ENCODE measurements at places on chromosomes 7 and 10.

DNA sequence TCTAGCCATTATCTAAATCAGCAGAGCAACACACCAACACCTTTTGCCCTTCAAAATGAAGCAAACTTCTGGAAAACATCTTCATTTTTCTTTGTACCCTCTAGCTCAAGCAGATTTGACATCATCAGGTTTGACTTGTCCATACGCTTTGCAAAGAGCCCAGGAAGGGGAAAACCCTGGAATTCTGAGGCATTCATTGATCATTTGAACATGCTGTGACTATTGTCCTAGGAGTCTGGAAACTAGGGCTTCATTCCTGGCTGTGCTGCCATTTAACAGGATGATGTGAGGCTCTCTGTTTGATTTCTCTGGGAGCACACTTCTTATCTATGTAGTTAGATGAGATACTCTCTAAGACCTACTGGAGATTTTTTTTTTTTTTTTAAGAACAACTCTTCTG is 23.5 kb downstream of the GATA3 start:
- no peak for DNase-seq

- no peak for DNase-seq
These were observed 18.7 kb downstream of the MYO1G start for GRCh38 chr7:44960011-44960580.

- DNase-seq = no peak
These were observed 6.5 kb downstream of the COBL start for GRCh38 chr7:51310131-51310583.

- DNase-seq = no peak
These were observed 104.3 kb downstream of the TYW1 start for GRCh38 chr7:67100956-67101361.

DNA sequence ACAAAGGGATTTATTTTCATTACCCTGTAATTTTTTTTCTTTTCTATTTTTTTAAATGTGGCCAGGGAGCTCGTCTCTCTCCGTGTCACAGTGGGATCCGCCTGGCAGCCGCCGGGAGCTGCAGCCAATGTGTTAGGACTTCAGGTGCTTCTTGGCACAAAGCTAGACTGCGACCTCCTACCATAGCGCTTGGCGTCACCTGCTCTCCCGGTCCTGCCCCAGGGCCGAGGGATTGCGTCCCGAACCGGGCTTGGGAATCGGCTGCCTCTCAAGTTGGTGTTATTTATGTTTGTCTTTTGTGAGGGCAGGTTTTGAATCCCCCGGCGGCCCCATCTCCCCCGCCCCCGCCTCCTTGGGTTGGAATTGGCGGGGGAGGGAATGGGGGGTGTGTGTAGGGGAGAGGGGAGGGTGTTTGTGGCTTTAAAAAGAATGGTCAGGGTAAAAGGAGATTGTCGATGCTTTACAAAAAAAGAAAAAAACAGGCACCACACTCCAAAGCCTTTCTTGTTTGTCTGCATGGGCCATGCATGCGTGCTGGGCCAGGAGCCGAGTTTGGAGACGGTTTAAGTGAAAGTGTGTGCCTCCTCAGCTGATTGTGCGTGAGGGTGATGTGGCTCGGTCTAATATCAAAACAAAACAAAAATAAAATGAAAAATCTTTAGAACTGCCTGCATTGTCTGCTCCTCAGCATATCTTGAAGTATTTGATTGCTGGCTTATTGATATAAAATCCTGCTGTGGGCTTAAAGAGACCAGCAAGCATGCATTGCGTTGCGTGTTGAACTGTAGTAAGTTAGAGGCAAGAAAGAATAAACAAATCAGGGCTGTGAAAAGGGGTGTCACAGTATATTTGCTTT is 1.2 kb downstream of the PPP1R9A start:
- peak; percentile 11 for DNase-seq

DNA sequence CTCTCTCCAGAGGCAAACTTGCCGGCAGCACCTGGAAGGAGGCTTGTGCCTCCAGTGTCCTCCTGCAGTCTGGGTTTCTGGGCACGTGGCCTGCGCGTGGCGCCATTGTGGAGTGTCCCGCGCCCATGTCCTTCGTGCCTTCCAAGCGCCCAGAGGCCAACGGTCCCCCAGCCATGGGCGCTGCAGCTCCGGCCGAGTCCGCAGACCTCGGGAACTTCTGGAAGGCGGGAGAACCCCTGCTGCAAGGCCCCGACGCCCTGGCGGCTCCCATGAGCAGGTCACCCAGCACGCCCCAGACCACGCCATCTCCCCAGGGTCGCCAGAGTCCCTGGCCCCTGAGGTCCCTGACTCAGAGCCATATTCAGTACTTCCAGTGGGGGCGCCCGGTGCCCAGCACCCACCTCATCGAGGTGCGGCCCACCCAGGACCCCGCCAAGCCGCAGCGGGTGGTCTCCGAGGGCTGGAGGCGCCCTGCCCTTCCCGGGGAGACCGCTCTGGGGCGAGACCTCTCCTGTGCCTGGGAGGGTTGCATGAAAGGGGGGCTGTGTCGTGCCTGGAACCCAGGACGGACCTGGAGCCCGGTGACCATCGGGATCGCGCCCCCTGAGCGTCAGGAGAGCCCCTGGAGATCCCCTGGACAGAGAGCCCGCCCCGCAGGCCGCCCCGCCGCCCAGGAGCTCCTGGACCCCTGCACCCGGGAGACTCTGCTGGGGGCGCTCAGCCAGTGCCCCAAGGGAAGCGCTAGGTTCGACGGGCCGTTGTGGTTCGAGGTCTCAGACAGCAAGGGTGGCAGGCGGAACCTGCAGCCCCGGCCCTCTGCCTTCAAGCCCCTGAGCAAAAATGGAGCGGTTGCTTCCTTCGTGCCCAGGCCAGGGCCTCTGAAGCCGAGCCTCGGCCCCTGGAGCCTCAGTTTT is at the start of gene POM121L12:
Gene POM121L12 (plus strand): TSS at position 135 of the 914 bp plus-strand sequence. CDS start 39 bp downstream, at position 174.
- no peak for DNase-seq

DNA sequence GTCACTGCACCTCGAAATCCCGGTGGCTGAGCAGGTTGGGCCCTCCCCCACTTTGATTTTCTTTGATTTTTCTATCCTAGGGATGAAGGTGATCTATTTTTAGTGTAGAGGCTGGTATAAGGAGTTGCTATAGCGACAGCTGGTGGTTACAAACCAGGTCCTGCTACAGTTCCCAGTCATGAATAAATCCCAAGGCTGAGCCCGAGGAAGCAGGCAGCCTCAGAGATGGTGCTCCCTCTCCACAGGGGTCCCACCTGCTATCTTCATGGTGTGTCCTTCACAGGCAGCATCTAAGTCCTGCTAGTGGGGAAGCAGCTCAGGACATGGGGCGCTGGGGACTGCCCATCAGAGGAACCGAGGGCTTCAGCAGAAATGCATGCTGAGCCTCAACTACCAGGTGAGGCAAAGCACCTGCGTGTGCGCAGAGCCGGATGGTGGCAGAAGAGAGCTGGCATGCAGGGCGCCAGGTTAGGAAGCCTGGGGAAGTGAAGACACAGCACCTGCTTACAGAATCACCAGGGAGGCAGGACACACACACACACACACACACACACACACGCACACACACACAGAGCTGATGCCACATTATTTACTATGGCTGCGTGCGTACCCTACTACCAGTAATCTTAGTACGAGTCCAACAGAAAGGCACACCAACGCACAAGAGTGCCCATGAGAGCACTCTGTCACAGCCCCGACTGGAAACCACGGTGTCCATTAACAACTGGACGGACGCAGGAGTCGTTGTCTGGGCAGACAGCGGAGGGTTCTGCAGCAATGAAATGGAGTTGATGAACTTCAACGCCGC is 150.9 kb downstream of the PRKAG2 start:
- peak; percentile 75 for DNase-seq

DNA sequence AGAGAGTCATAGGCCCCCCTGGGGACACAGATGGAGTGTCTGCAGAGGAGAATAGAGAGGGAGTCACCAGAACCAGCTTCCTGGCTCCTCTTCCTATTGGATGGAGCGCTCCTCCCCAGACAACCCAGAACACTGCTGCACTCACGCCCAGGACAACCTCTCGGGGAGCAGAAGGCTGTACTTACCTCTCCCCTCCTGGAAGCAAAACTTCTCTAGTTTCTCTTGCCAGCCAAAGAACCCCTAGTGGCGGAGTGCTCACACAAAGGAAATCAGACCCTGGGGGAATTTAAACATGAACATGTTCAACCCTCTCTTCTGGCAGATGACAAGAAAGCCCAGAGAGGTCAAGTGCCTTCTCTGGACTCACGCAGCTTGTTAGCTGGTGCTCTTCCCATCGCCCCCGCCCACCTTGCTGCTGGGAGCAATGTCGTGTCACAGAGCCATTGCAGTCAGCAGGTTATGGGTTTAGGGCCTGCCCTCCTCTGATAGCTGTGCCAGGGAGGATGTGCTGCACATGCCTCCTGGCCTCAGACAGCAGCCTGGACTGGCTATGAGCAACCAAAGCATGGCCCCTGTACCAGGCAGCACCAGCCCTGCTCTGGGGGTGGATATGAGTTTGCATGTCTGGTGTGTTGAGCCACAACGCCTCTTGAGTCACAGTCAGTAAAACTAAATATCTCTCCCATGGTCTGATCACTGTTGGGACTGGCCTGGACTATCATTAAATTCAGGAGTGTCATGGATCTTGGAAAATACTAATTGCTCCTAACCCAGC is 84.4 kb downstream of the SLIT1 start:
- no peak for DNase-seq

DNA sequence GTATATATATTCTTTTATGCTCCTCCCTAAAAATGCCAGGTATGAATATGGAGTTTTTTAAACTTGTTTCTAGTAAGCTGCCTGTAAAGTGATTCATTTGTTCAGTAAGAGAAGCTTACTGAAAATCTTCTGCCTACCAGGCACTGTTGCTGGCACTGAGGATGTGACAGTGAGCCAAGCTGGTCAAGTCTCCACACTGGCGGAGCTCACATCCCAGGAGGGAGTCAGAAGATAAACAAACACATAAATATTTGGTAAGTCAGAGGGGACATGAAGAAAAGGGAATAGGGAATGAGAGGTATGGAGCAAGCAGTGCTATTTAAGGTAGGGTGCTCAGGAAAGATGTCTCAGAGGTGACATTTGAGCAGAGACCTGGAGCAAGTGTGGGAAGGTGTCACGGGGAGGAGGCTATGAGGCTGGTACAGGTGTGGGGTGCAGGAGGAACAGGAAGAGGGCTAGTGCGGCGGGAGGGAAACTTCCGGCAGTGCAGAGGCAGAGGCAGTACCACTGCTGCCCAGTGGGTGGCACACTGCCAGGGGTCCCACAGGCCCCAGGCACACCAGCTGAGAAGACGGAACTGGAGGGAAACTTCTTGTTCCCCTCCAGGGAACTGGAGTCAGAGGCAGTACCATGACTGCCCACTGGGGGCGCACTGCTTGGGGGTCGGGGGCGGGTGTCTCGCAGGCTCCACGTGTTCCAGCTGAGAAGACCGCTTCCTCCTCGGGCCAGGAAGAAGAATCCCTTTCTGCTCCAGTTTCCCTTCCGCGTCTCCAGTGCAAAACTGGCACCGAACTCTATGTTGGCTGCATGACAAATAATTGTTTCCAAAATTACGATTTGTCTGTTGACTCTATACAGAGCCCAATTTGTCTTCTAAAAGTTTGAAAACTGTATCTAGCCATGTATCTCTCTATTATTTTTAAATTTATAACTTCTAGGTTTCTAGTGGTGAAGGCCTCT is 161.0 kb downstream of the TEX36 start:
- peak; percentile 6 for DNase-seq

DNA sequence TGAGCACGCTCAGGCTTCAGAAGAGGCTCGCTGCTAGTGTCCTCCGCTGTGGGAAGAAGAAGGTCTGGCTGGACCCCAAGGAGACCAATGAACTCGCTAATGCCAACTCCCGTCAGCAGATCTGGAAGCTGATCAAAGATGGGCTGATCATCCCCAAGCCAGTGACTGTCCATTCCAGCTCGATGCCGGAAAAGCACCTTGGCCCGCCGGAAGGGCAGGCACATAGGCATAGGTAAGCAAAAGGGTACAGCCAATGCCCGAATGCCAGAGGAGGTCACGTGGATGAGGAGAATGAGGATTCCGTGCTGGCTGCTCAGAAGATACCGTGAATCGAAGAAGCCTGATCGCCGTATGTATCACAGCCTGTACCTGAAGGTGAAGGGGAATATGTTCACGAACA is 5.7 kb upstream of the PPP2R2D start:
- no peak for DNase-seq

- no peak for DNase-seq
These were observed 23.9 kb upstream of the CALN1 start for GRCh38 chr7:72435925-72436480.

- peak; percentile 48 for DNase-seq
These were observed 170.3 kb downstream of the NRP1 start for GRCh38 chr10:33164060-33164709.

GRCh38 chr7:111594602-111595001 is 32.3 kb upstream of the IMMP2L start:
- DNase-seq = no peak

DNA sequence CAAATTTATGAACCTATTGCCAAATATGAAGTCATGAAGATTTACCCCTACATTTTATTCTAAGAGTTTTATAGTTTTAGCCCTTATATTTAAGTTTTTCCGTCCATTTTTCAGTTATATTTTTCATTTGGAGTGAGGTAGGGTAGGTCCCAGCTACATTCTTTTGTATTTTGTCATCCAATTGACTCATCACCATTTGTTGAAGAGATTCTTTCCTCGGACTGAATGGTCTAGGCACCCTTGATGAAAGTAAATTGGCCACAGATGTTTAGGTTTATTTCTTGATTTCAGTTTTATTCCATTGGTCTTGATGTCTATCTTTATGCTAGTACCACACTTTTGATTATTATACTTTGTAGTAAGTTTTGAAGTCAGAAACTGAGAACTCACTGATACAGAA is 22.7 kb downstream of the CYP2C19 start:
- peak; percentile 0 for DNase-seq

- no peak for DNase-seq
These were observed 189.0 kb downstream of the COBL start for GRCh38 chr7:51127618-51127904.

DNA sequence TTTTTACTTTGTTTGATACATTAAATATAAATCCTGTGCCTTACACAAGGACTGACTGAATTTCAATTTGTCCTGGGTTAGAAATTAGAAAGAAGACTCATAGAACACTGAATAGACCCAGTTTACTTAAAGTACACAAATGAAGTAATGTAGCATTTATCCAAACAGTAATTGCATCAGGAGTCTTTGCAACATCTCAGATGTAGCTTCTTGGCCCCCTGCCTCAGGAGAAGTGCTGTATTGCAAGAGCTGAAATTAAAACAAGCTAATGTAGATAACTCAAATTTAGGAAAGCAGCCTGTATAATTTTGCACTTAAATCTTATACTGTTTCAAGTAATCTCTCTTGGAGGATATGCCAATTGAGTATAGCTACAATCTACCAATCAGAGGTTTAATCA is 54.3 kb upstream of the KCND2 start:
- no peak for DNase-seq

DNA sequence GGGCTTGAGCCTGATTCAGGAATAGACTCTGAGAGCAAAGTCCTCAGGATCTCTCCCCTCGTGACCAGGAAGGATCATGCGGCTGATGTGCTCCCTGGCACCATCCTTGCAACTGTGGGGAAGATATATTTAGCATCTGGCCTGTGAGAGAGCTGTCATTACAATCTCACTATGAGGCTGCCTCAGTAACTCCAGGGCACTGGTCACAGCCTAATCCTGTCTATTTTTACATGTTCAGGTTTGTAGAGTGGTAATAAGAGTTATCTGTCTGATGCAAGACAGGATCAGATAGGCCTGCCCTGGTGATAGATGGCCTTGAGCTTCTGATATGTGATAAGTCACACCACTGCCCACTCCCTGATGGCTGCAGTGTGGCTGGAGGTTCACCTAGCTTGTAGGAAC is 50.7 kb downstream of the PPP1R3C start:
- DNase-seq = no peak

Measured in LHCN-M2 (cell line).